ENCODE measurements at places on chromosomes 2 and 18.

DNA sequence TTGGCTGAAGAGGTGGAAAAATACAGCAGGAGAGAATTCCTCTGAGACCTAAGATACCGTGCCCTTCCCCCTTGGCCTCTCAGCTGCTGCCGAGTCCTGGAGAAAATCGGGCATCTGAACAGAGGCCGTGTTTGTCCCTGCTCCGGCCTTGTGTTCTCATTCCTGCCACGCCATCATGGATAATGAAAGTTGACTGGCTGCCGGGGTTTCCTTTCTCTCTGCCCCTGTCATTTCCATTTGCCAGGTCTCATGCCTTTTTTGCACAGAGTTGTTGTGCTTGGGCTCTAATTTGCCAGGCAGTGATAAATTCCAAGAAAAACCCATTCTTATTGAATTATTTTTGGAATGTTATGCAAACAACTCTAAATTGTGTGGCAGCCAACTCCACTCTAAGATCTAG lies 496.9 kb upstream of the TNP1 start:
- no peak for DNase-seq

DNA sequence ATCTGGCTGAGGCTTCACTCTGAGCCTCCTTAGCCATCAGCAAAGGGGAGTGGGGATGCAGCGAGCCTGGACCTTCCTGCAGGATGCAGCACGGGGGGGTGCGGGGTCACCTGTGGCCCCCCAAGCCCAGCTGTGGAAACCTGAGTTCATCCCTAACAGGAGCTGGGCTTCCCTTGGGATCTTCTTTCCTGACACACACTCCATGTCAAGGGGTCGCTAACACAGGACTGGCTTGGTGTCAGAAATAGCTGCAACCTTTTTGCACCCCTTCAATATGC lies 174.7 kb downstream of the RTP5 start:
- no peak for DNase-seq

DNA sequence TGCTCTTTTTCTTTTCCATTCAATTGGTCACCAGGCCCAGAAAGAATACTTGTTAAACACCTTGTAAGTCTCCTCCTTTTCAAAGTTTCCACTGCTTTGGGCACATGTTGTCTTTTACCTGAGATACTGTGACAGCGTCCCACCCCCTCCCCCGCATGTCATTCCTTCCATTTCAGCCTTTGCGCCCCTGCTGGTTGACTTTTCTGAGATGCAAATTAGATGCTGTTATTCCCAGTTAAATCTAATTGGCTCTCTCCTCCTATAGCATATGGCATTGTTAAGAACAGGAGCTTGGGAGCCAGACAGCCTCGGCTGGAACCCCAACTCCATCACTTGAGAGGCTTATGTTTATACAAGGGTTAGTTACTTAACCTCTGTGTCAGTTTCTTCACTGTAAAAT lies 80.3 kb upstream of the GAREM1 start:
- no peak for DNase-seq

GRCh38 chr2:223247136-223247535 lies 195.1 kb downstream of the KCNE4 start:
- peak; percentile 50 for DNase-seq

DNA sequence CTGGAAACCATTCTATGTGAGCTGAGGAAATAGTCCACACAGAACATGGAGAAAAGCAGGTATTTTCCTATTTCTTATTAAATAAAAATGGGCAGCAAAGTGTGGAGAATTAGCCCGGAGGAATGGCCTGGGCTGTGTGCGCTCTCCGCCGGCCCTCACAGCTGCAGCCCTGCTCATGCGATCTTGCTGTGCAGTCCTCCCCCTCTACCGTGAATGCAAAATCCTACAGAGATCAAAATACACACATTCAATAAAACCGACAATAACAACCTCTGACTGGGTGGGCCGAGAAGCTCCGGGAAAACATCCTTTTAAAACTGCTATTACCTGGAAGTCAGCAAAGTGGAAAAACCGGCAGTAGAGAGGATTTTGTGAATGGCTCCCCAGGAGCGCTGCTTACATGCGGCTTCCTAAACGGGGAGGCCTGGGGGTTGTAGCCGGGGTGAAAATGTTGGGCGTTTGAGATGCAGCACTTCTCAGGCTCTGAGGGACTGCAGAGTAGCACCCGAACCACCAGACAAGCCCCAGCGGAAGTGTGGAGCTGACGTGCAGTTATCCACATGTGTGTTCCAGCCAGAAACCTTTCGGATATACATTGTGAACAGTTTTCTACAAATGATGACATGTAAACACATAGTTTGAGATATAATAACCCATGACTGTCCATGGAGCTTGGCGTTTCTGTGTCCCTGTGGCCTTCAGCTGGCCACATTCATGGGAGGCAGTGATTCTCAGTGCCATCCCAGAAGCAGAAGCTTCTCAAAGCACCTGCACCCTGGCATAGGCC lies 94.2 kb upstream of the ALKAL2 start:
- no peak for DNase-seq

DNA sequence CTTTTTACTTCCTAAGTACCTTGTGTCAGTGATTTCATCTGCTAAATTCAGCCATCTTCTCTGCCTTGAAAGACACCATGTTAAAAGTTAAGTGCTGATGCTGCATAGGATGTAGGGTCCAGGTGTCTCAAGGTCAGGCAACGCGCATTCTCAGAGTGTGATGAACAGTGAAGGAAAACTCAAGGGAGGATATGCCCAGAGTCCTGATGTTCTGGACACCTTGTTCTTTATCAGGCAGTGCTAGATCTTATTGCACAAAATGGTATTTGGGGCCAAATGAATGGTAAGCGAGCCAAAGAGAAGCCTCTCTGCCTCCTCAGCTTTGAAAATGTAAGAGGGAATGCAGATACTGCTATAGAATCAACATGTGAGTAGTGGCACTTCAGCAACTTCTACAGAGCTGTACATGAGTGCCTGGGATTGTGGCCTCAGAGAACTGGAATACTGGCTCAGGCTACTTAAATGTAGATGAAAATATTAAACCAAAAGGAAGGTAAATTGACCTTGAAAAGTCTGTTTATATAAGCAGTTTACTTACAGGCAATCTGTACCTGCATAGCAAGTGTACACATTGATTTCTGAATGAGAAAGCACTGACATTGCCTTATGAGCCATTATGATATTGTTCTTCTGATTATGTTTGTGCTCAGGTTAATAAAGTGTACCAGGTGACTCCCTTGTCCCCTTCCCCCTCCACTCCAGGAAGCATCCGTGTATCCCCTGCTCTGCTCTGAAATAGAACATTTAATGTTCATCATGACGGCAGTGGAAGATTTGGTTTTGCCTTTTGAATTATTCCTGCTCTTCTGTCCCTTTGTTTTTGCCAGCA lies 86.7 kb upstream of the RANBP2 start:
- no peak for DNase-seq

DNA sequence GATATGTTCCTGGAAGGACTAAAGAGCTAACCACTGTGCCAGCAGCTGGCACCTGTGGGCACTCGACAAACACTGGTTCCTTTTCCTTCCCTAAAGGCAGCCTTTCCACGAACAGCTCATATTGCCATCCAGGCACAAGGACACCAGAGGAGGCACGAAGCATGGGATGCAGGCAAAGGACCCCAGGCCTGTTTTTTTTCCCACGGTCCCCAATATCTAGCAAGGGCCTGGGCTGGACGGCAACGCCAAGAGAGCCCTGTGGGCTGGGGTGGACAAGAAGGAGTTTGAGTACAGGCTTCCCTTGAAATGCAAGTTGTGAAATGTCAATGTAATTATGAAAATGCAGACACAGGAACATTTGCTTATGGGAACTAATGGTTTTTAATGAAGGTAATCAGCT lies 135.9 kb downstream of the CYP26B1 start:
- DNase-seq = no peak

- DNase-seq = no peak
Observed at GRCh38 chr18:14767474-14767873, 19.5 kb downstream of the ANKRD30B start.

DNA sequence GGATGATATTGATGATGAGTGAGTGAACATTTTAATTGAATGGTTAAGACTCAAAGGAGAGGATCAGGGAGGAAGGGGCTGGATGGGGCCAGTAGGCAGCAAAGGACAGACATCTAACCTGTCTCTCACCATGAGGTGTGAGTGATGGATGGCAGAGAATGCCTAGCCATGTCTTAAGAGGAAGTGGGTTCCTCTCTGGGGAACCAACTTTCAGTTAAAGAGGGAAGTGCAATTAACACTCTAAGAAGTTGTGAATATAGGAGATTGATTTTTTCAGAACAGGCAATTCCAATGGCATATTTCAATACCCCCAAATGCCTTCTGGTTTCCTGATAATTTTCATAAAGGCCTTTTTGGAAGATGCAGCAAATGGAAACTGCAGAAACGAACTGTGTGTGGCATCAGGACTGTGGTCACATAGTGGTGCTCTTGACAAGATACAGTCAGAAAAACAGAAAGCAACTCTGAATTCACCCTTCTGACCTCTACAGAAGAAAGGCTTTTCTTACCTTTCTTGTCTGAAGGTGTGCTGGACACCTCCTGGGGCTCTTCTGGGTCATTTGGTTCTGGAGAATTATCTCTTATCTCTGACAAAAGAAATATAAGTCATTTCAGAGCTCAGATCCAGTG lies 10.2 kb downstream of the SP110 start:
- peak; percentile 83 for DNase-seq

DNA sequence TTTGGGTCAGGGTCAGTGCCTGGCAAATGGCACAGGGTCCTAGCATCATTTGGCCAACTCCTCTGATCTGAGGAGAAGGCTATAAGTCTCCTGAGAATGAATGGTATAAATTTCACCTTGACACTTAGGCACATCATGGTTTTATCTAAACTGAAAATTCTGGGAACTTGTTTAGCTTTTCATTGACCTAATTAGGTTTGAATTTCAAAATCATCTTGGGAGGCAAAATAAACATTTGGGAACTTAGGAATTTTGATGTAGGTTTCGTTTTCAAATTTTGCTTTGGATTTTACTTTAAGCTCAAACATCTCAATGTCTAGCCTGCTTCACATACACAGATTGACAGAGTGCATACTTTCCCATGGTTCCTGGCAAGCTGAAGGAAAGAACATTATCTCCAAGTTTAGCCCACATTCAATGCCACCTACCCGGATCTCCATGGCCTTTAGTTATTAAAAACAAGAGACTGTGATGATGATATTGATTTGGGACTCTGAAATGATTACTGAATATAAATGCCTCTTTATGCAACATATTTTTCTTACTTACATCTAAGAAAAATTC lies 44.5 kb downstream of the MYOM1 start:
- DNase-seq = no peak

GRCh38 chr2:20137131-20137571 lies 85.7 kb upstream of the LAPTM4A start:
- DNase-seq = no peak

DNA sequence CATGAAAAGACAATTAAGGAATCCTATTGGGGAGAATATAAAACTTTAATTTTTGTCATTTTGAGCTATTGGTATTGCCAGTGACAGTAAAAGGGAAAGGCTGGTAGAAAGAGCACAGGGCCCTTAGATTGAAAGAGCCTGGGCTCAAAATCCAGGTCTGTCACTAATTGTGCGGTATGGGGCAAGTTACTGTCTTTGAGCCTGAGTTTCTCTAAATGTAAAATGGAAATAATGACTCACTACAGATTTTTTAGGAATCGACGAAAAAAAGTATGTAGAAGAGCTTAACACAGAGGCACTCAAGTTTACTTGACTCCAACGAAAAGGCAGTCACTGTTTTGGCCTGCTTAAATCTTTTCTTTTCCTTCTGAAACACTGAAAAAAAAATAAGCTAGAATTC lies 7.0 kb downstream of the NDUFV2 start:
- DNase-seq = no peak

DNA sequence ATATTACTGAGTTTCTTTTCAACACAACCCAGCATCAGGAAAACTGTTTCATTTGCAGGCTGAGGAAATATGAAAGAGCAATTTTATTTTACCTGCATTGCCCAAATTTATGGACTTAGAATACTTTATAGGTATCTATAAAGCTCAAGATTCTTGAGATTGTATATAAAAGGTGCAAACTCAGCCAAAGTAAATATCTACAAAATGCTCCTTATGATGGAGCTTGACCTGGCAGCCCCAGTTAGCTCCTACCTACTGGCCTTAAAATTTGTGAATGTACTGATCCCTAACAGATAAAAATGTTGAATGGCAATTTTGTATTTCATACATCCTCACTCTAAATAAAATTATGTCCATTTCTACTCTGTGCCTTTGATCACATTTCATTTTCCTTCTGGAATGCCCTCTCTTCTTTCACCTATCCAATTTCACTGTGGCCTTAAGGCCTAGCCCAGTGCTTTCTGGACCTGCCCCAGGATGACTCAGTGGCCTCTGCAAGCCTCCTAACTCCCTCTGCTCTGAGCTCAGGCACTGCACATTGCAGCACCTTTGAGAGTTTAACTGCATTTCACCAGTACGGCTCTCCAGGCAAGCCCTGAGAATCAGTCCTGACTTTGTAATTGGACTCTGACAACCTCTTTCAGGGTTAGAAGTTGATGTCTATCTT lies 125.9 kb downstream of the ANTXR1 start:
- no peak for DNase-seq

- DNase-seq = peak; percentile 94
Observed at GRCh38 chr2:28247290-28247689, 145.4 kb upstream of the FOSL2 start.

- DNase-seq = no peak
Observed at GRCh38 chr2:191977754-191978153, 130.9 kb upstream of the CAVIN2 start.

DNA sequence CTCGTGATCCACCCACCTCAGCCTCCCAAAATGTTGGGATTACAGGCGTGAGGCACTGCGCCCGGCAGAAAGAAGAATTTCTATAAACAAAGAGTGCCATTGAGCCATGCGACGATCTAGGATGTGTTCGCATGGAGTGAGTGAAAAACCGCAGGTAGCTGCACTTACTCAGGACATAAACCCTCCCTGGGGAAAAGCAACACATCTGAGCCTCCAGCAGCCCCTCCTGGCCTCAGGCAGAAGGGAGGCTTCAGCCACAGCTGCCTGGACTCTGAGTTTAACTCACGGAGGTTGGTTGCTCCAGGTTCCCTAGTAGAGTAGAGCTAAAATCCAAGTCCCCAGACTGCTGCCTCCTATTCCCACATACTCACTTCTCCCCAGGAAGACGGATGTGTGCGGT lies 11.3 kb upstream of the STK25 start:
- no peak for DNase-seq

GRCh38 chr18:58507880-58508279 lies 121.0 kb downstream of the ALPK2 start:
- DNase-seq = no peak

- peak; percentile 32 for DNase-seq
Observed at GRCh38 chr2:88187927-88188326, 17.8 kb downstream of the THNSL2 start.

- no peak for DNase-seq
Observed at GRCh38 chr2:164984428-164984827, 29.1 kb upstream of the SLC38A11 start.

- DNase-seq = no peak
Observed at GRCh38 chr2:65452150-65452895, 19.9 kb upstream of the SPRED2 start.
